EH (cell line): ENCODE measurements at places on chromosomes 1 and 21.

DNA sequence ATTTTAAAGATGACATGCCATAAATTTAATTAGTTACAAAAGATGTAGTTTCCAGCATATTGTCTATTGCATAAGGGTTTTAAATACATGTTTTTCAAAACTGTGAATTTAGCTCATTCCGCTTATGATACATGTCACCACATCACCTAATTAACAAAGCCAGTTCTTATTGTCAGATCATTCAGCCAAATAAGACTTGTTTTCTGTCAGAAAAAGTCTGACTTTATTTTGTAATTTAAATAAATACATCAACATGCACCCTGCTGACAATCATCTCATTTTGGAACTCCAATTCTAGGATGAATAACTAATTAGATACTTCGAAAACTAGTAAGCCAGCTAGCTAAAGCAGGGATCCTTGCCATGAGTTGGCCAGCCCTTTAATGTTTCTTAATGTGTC is 110.9 kb upstream of the APP start:
- no peak for DNase-seq

GRCh38 chr1:211118407-211119102 is 15.4 kb downstream of the KCNH1 start:
- DNase-seq: peak; percentile 77

GRCh38 chr1:200938955-200939354 is 44.3 kb downstream of the INAVA start:
- no peak for DNase-seq

DNA sequence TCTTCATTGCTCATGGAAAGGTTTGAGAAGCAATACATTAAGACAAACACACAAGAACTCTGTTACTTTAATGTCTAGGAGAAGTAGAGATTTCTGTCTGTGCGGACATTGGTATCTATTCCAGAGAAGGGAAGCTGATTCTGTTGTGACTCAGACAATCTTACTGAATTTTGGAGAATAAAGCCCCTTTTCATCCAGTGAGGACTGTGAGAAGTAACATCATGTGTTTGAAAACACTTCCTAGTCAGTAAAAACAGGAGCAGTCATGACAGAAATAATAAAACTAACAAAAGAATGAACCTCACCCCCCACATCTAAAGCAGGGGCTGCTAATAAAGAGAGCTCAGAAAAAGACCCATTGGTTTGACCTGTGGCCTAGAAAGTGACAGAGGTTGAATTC is 46.6 kb downstream of the NEK7 start:
- no peak for DNase-seq

DNA sequence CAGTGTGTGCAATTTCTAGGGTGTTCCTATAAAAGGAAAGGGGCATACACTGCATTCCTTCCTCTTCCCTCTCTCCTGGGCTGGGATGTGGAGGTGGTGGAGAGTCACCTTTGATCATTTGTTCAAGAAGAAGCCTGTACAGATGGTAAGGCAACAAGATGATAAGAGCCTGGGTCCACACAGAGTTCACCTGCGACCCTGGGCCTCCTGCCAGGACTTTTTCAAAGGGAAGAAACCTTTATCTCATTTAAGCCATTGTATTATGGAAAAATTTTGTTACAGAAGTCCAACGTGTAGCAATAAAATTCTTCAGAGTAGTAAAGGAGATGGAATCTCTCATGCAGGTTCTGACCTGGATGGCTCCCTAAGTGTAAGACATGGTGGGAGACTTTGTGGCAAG is 189.1 kb downstream of the MIS18A start:
- no peak for DNase-seq

GRCh38 chr1:195886000-195886399 is 722.2 kb downstream of the KCNT2 start:
- DNase-seq: no peak

GRCh38 chr1:15090373-15090772 is 63.2 kb upstream of the TMEM51 start:
- no peak for DNase-seq

GRCh38 chr1:185585770-185586169 is 148.4 kb upstream of the HMCN1 start:
- DNase-seq: no peak

DNA sequence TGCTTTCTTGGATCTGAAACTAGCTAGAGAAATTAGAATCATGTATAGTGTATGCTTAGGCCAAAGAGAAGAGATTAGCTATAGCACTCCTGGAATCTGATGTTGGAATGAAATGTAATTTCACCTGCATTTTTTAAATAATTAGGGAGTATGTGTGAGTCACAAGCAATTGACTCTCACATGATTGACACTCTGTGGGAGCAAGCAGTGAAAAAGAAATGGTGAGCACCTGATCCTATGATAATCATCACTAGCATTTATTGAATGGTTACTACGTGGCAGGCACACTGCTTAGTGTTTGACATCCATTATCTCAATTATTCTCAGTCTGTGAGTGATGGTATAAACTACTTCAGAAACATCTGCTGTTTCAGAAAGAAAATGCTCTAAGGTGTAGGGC is 176.6 kb downstream of the NRIP1 start:
- no peak for DNase-seq

DNA sequence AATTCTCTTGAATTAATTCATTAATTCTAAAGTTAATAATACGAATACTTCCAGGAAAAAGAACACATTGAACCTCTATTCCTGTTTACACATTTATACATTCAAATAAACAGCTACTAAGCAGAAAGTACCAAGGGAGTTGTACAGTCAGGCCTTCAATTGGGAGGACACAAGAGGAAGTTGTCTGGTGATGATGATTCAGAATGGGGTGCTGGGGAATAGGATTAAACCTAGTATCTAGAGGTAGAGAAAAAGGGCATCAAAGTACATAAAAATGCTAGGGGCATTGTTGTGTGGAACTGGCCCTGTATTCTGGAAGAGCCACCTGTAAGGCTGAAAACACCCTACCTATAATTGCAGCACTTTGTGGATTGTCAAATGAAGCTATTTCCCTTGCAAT is 71.7 kb upstream of the MROH9 start:
- DNase-seq: no peak

GRCh38 chr21:43658769-43659135 is 536 bp downstream of the HSF2BP start:
- DNase-seq: no peak

GRCh38 chr1:111747282-111747734 is 8.1 kb upstream of the INKA2 start:
- peak; percentile 78 for DNase-seq

GRCh38 chr1:191134796-191135195 is 657.1 kb upstream of the BRINP3 start:
- DNase-seq: no peak

DNA sequence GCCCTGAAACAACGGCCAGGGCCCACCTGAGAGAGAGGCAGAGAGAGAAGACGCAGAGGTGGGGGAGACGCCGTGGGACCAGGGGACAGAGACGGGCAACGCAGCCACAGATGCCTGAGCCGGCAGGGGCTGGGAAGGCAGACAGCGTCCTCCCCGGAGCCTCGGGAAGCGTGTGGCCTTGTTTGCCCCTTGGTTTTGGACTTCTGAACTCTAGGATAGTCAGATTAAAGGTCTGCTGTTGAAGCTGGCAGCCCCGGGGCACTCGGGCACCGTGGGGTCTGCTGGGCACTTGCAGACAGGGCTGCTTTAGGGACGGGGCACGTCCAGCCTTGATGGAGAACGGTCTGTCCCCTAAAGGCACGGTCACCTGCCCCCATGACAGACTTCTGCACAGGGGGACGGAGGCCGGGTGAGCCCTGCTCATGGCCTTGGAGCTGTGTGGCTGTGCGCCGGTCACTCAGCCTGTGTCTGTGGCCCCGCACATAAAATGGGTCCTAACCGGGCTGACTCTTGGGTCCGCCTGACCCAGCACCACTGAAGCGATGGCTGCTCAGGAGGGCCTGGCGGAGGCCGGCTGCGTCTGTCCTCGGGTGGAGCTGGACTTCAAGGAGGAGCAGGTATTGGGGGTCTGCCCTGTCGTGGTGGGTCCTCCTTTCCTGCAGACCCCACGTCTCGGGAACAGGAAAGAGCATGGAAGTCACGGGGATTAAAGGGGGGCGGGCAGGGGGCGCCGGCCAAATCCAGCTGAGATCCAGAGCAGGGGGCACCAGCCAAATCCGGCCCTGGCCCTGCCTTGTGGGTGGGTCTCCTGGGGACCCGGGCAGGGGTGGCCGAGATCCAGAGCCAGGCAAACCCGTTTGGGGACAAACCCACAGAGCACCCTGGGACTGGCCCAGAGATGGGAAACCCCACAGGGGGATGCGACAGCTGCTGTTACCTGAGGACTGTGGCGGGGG is 9.6 kb upstream of the RNF223 start:
- DNase-seq: no peak

DNA sequence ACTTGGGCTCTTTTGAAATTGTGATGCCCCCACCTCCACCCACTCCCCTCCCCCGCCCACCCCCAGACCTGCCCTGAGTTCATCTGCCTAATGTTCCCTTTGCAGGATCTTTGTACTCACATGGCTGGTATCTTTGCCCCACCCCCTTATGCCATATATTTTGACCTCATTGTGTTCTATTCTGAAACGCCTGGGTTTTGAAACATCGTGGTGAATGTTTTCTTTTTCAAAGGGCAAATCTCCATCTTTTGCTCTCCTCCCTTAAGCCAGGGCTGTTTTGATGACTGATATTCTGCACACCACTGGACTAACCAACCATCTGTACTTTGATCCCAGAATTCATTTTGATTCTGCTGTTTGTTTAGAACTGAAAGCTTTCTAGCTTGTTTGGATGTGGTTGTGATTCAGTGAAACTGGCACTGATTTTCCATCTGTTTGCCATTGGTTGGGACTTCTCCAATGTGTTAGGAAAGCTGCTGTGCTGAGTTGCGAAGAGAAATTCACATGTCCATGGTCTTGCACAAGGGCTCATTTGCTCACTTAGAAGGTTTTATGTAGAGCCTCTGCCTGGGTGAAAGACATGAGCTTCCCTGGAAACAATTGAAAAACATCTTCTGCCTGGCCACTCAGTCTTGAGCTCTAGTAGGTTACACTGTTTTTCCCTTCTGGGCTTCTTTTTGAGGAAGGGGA is 16.5 kb downstream of the SMAP2 start:
- DNase-seq: peak; percentile 51

DNA sequence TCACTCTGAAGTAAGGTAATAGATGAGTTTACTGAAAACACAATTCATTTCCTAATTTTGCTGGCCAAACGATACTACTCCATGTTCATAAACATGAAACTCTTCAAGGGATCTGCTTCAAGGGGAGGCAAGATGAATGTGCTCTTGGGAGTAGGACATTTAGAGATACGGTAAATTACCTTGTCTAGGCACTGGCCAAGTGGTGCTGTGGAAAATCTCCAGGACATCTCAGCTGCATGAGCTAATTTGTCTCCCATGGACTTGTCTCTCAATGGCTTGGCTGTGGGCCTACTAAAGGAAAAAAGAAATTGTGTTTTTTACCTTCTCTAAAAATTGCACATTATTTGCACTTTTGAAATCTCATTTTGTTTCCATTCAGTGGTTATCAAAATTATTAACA is 780.6 kb downstream of the LTN1 start:
- no peak for DNase-seq

GRCh38 chr1:3469849-3470649 is 15.6 kb downstream of the ARHGEF16 start:
- no peak for DNase-seq

DNA sequence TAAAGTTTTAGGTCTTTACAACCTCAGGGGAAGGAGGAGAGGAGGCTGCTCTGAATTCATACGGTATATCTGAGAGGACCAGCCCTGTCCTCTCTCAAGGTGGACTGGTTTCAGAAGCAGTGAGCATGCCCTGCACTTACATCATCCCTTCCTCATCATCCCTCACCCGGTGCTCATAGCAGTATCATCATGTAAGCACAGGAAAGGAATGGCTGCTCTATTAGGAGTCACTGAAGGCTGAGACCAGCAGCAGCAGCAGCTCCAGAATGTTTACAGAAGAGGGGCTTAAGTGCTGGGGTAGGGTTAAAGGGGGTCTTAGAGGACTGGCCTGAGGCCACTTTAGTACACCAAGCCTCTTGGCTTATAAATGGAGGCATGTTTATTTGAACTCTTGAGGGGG is 185.9 kb downstream of the AK5 start:
- peak; percentile 27 for DNase-seq

DNA sequence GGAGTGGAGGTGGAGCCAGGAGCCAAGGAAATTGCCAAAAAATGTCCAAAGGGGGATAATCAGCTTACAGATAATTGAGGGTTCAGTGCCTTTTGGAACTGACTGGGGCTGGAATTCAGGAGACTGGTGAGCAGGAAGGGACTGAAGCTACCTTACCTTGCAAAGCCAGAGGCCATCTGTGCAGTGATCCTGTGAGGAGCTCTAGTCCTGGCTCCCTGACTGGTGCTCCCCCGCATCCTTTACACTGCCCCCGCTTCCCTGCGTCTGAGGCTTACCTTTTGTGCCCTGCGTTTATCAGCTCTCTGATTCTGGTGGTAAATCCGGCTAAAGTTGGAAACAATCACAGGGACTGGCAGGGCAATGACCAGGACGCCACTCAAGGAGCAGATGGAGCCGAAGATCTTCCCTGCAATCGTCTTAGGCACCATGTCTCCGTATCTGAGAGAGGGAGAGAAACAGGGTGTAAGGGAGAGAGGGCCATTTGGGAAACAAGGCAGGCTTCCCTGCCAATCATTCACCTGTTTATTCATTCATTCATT is 31.0 kb downstream of the DDX20 start:
- no peak for DNase-seq

DNA sequence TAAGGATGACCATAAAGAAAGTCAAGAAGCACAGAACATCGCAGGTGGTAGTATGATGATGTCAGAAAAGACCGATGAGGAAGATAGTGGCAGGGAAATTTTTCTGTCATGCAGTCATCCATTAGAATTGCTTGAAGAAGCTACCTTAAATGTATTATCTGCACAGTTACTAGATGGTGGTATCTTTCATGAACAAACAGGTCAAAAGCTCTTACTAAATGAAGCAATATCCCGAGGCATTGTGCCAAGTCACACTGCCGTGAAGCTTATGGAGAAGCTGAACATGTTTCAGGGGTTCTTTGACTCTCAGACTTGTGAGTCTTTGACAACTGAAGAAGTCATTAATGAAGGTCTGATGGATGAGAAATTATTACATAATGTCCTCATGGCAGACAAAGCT is 128.8 kb downstream of the MACF1 start:
- no peak for DNase-seq

- peak; percentile 91 for DNase-seq
Measured at GRCh38 chr1:162873671-162874666, 13.0 kb upstream of the CCDC190 start.

DNA sequence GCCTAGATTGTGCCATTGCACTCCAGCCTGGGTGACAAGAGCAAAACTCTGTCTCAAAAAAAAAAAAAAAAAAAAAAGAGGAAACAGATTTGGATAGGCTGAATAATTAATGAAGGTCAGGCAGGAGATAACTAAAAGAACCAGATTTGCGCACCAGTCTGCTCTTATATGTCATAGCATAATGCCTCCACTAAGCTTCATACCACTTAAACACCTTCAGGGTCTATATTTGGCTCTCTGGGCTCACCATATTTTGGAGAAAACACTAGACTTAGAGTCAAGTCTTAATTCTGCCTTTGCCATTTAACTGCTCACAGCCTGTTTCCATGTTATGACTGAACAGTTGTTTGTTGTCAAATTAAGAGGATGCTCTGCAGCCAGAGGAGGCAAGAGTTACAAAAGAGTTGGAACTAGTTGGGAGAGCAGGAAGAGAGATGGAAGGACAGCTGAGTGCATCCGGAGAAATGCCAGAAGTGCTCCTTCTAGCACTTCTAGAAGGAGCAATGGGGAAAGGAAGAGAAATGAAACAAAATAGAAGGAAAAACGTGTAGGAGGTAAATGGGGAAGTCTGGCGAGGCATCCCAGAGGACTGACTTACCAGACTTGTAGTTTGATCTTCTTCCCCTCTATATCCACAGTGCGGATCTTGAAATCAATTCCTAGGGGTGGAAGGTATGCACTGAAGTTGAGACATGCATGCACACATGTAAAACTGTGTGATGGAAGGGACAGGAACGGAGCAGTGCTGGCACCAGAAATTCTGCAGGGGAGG is 1.8 kb downstream of the RAB13 start:
- no peak for DNase-seq
